Anterior cingulate cortex (tissue), 58 donors: ENCODE measurements at places on chromosomes 7 and 10.

GRCh38 chr7:151894111-151895007, 17.4 kb upstream of the PRKAG2 start:
- no peak for DNase-seq

DNA sequence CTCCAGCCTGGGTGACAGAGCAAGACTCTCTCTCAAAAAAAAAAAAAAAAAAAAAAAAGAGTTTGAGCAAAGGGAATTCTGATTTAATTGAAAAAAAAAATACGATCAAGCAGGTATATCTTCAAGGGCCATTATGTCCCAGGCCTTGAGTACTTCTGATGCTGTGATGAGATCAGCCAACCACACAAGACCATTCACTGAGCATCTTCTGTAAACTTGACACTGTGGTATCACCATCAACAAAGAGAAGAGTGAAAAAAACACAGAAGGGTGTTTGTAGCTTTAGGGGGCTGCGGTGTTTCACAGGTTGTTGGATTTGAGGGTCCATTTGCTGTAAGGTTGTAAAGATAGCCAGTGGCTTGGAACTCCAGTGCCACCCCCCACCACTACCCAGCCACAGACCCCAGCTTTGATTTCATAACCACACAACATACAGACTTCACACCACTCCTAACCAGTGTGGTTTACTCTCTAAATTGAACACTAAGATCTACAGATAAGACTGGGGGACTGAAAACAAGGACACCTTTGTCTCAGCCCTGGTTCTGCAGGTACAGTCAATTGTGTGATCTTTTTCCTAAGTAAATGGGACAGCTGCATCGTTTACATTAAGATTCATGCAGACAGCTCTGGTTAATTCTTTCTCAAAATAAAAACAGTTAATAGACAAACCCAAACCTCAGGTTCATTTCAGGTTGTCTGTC, 66.4 kb downstream of the CDC123 start:
- no peak for DNase-seq

GRCh38 chr7:144494355-144494754, 90.9 kb upstream of the NOBOX start:
- DNase-seq, result no peak

GRCh38 chr7:128938544-128939074, 882 bp downstream of the IRF5 start:
- DNase-seq, result no peak

- no peak for DNase-seq
Measured at GRCh38 chr7:50562136-50562535, 3.1 kb downstream of the DDC start.

DNA sequence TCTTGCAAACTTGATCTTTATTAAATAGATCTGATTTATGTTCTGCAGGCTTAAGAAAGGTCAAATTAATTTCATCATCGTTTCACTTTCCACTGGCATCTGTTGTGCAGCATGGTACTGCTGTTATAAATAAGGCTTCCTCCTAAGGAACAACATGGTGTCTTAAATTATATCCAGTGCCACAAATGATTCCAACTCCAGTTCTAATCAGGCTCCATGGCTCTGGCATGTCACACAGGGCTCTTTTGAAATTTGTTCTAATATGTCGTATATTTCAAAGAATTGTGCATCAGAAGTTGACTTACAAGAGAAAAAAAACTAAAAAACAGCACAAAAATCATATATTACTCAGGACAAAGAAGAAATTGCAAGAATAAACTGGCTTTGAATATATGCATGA, 1090.8 kb upstream of the CELF2 start:
- no peak for DNase-seq

GRCh38 chr7:20146451-20146850, 70.7 kb downstream of the MACC1 start:
- no peak for DNase-seq

DNA sequence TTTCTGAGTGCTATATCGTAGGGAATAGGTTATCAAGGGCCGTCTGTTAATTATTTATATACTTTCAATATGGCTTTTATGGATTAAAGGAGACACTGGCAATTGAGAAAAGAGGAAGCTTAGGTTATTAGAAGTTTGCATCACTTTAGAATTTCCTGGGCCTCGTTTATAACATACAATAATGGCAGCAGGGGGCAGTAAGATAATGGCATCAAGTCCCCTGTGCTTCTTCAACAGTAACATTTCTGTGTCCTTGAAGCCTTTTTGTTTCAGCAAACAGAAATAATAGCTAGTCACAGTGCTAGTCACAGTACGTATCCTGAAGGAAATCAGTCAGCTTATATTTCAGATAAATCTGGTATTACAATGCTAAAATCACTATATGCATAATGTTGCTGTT, 41.9 kb downstream of the SPAM1 start:
- DNase-seq, result no peak

GRCh38 chr7:27324246-27324645, 81.6 kb downstream of the EVX1 start:
- DNase-seq, result no peak

DNA sequence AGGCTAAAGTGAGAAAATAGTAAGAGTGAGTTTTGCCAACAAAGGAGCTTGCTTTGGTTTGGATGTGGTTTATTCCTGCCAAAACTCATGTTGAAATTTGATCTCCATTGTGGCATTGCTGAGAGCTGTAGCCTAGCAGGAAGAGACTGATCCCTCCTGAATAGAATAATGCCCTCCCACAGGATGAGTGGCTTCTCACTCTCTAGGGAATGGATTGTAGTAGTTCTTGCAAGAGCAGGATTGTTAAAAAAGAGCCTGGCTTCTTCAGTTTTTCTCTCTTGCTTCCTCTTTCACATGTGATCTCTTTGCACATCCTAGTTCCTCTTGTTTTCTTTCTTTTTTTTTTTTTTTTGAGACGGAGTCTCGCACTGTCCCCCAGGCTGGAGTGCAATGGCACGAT, 34.4 kb downstream of the ASAH2 start:
- no peak for DNase-seq

DNA sequence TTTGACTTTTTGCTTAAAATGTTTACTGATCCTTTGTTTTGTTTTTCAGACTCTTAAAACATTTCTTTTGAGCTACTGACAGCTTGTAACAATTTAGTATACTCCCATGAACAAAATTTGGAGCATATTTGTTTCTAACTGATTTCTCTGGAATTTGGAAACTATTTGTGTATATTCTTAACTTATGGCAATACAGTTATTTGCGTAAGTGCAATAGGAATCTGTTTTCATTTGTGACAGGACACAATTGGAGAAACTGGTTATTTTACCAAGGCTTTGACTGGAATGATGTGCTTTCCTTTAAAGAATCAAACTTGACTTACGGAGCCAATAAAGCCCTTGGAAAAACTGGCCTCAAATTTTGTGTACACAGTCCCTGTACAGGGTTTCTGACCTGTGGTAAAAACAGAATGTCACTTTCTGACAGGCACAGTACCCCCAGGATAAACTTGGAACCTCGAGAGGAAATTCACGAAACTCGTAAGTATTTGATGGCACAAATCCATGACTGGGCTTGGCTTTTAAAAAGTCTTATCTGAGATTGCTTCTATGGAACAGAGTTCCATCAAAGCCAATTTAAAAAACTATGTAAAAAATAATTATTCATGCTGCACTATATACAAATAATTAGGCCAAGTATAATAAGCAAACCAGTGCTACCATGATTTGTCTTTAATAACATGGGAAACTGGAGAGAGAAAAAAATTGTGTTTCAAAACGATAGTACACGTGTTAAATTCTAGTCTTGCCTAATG, 70.4 kb downstream of the ST8SIA6 start:
- DNase-seq, result no peak

DNA sequence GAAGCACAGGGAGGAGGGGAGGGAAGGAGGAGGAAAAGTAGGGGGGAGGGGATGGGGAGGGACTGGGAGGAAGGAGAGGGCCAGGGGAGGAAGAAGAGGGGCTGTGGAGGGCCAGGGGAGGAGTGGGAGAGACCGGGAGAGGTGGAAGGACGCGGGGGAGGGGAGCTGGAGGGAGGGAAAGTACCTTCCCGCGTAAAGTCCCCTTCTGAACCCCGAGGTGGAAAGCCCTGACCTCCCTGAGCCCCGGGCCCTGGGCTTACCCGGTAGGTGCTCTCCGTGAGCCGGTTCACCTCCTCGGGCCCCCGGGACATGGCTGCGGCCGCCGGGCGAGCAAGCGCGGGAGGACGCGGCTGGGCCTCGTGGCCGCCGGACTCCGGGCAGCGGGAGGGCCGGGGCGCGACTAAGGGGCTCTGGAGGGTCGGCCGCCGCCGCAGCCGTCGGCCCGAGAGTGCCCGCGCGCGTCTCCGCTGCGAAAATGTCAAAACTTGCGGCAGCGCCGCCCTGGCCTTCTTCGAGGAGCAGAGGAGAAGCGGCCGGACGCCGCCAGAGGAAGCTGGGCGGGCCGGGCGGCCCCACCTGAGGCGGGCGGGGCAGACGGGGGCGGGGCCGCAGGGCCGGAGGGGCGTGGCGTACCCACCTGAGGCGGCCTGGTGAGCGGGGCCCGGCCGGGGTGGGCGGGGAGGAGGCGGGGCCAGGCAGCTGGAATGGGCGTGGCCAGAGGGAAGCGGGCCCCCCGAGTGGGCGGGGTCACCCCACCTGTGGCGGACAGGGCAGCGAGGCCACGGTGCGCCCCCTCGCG, at the start of gene BAIAP2L1:
BAIAP2L1 (minus strand) TSS at position 549 of the 799 bp plus-strand sequence; CDS start at position 311, 238 bp downstream.
- peak; percentile 7 for DNase-seq

DNA sequence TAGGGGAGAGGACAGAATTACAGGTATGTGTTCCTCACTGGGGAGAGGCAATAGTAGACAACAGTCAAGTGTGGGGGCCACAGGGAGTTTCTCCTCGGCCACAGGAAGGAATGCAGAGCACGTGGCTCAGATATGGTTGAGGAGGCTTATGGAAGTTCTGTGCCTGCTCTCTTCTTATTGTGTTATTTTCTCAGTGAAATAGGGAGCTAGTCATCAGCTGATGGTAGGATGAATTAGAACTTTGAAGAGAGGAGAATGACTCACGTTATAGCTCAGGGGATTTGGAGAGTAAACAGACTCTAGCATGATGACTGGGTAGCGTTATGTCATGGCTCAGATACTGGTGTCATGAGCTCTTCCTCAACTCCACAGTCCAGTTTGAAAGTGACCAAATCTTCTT, 308.3 kb upstream of the IGFBP3 start:
- no peak for DNase-seq

DNA sequence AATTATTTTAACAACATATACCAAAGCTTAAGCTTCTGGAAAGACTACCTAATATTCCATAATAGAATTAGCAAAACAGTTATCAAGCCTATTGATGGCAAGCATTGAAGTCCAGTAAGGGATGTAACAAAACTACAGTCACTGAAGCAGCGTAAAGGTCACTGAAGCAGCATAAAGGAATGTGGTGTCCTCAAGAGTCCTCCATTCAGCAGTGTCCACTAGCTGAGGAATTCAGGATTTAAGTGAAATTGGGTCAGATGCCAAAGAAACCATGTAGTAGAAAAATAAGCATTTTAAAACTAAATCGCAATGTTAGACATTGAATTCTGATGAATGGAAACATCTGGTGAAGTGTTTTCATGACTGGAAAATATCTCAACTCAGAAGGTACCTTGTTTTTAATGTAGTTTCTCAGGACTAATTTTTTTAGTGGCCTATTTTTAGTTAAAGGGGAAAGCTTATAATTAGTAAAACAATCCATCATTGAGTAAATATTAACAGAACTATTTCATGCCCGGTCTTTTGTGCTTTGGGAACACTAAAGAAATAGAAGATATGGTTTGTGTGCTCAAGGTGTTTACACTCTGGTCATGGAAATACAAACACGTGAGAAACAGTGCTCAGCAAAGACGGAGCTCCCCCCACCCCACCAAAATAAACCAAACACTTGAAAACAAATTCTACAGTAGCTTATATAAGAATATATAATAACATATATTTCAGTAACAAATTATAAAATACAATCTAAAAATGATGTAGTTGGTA, 121.4 kb downstream of the CDK14 start:
- no peak for DNase-seq

DNA sequence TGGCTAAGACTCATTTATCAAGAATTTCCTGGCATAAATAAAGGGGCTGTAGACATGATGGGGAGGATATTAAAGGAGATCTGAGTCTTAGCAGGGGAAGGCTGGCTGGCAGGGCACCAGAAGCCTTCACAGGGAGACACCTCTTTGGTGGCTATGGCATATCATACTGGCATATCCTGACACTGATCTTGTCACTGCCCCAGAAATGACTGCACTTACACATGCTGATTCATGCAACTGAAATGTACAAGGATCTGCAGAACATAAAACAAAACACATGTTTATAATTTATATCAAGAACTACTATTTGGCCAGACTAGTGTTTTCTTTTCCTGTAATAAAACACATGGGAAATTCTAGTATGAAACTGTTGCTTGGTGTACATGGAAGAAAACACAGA, 5.5 kb upstream of the LIPN start:
- no peak for DNase-seq

DNA sequence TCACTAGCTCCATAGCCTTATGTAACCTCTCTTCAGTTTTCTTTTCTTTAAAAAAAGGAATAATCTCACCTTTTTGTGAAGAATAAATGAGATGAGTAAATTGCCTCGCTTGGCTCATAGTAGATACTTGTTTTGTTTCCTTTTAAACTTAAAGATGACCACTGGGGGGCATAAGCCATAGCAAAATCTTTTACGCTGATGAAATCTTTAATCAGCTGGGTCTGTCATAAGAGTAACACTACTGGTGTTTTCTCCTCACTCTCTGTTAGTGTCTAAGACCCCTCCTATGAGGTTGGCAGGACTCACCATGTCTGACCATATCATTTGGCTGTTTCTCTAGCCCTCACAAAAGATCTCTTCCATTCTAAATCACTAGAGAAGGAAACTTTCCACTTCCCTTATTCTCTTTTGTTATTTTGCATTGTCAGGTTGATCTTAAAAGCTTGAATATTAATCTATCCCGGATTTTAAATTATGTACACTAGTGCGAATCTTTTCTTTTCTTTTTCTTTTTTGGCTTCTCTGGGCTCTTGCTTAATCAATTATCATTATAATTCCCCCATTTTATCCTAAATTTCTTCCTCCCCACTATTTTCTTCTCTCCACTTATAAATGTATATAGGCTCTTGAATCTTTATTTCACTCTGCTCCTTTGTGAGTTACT, 12.5 kb downstream of the STAG3 start:
- DNase-seq, result no peak

GRCh38 chr10:15313047-15313446, 58.0 kb downstream of the FAM171A1 start:
- peak; percentile 19 for DNase-seq

- no peak for DNase-seq
Measured at GRCh38 chr7:155461631-155462030, 3.7 kb downstream of the EN2 start.

GRCh38 chr7:3027005-3027845, 16.4 kb downstream of the CARD11 start:
- DNase-seq, result no peak

- no peak for DNase-seq
Measured at GRCh38 chr10:104334965-104335650, 3.2 kb downstream of the ITPRIP start.

- DNase-seq, result no peak
Measured at GRCh38 chr7:44186736-44187135, 2.5 kb downstream of the GCK start.

- DNase-seq, result no peak
Measured at GRCh38 chr10:73225518-73225917, 21.5 kb downstream of the DNAJC9 start.

DNA sequence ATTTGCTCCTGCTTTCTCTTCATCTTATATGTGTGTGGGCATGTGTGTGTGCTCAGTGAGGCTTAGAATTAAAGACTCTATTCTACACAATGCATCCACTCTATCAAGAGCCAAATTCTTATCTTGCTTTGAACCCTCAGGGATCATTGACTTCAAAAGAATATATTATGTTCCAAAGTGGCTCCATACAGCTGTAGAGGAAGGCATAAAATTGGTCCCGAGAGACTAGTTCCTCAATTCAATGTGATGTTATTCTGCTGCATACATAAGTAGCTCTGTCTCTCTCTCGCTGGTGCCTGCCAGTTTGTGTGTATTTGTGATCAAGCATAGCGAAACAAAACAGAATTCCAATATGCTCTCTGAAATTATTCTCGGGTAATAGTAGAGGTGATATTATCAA, 997.9 kb upstream of the POT1 start:
- DNase-seq, result no peak
